WTC11 (cell line): ENCODE measurements at places on chromosomes 5 and 9.

DNA sequence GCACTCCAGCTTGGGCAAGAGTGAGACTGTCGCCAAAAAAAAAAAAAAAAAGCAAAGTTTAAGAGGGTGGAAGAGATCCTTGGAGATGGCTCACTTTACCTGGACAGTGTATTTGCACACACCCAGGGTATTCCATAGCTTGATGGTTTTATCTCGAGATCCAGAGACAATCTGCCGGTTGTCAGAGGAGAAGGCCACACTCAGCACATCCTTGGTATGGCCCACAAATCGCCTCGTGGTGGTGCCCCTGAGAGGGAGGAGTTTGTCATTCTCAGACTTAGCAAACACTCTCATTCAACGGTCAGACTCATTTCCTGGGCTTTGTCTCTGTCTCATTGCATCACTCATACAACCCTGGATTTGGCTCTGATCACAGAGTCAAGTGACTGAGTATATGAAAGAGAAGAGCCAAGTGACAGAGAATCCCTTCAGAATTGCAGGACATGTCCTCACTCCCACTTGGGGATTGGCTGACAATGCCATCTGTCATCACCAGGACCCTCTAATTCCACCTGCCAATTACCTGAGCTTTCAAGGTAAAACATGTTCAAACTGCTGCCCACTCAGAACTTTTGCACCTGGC is 2.2 kb downstream of the RACK1 start:
- DNase-seq: no peak

GRCh38 chr5:177070536-177071191 is 16.1 kb upstream of the FGFR4 start:
- no peak for DNase-seq

DNA sequence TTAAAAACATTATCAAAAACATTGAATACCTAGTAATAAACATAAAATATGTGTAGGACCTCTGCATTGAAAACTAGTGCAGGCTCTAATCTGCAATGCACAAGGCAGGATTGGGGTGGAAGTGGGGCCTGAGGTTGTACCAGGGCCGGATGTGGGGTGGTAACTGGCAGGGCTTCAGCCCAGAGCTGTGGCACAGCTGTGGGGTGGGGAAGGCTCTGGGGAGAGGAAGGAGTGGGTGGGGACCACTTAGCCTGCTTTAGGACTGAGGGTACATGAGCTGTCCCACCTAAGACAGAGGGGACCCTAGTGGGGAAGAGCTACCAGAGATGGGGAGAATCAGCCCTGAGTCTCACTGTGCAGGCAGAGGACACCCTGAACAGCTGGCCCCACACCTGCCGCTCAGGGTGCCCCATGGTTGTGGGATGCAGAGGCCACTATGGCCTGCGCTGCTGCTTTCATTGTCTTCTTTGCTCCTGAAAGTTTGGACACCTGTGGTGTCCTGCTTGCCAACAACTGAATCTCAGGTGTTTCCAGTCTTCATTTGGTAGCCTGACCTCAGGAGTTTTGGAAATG is 311.4 kb downstream of the TLE4 start:
- DNase-seq: no peak

- no peak for DNase-seq
Observed at GRCh38 chr5:144774197-144774596, 603.5 kb downstream of the KCTD16 start.

- DNase-seq: no peak
Observed at GRCh38 chr9:135574943-135575342, 13.4 kb downstream of the PAEP start.

DNA sequence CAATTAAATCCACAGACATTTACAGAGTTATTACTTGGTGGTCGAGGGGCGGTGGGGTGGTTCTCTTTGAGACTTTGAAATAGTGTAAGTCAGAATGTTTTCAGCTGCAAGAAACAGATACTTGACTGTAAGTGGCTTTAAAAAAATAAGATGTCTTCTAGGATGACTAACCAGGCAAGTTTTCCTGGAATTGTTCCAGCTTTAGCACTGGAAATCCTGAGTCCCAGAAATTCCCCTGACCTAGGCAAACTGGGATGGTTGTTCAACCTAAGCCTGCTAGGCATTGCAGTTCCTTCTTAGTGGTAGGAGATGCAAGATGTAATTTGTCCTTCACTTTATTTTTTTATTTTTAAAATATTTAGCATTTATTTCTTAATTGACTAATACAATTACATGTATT is 169.5 kb upstream of the POC5 start:
- no peak for DNase-seq
